ENCODE measurements at places on chromosomes 5 and 9.

GRCh38 chr5:89901983-89902382, 507.6 kb downstream of the CETN3 start:
- DNase-seq = no peak

GRCh38 chr5:134001938-134002731, 2.6 kb downstream of the VDAC1 start:
- DNase-seq = no peak

DNA sequence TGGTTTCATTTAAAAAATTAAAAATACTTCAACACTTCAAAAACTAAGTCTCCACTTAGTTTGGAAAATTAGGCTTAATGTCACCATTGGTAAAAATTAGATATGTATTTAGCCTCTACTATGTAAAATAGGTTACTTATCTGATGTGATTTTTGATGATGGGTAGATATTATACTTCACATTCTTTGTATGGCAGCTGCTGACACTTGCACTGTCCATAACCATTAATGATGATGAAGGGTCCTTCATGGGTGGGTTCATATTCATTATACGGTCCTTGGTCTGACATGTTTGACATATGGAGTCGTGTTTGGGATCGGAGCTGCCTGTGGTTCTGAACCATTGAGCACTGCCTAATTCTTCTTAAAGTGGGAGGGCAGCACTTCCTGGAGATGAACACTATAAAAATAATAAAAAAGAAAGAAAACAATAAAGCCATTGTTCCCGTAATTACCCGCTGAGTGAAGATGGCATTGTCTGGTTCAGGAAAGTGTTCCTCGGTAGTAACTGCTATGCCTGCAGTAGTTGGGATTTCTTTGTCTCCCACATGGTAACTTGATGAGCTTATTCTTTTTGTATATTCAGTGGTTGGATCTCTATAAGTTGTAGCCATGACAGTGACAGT, 2.2 kb downstream of the LRRTM2 start:
- no peak for DNase-seq

DNA sequence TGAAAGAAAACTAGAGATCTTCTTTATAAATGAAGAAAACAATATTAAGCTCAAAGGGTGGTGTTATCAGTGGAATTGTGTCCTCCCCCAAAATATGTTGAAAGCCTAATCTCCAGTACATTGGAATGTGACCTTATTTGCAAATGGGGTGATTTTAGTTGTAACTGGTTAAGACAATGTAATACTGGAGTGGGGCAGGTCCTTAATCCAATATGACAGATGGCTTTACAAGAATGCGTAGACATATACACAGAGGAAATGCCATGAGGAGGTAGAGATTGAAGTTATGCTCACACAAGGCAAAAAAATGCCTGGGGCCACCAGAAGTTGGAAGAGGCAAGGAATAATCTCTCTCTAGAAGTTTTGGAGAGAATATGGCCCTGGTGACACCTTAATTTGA, 13.7 kb upstream of the TRIM32 start:
- no peak for DNase-seq

DNA sequence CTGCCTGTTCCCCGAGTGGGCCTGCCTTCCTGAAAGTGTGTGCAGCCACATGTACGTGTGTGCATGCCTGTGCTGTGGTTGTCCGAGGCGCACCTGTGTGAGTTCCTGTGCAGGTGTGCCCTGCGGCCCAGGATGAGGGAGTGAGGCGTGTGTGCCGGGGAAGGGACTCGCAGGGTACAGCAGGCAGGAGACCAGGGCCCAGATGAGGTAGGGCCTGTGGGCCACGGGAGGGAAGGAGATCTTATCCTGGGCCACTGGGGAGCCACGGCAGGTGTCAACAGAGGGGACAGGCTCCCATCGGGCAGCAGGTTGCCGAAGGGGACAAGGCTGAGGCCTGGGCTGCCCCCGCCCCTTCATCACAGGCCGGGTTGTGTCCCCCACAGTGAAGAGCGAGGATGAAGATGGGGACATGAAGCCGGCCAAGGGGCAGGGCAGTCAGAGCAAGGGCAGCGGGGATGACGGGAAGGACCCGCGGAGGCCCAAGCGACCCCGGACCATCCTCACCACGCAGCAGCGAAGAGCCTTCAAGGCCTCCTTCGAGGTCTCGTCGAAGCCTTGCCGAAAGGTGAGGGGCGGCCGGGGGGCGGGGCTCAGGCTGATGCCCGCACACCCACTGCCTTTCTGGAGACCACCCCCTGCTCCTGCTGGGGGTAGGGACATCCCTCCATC, 79.2 kb downstream of the LMX1B start:
- no peak for DNase-seq

DNA sequence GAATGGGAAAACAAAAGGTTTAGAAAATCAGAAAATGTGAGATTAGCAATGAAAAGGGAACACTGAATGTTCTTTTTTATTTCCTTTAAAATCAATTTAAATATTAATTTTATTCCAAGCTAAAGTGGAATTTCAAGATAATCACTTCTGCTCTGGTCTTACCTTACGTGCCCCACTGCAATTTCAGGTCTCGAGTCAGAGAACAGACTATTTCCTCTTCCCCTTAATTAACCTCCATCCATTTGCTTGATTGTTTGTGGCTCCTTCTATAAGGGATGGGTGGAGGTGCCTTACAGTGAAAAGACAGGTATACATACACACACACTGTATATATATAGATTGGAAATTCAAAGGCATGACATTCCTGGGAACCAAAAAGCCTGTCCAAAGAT, 137.1 kb downstream of the SUSD1 start:
- no peak for DNase-seq
